T-helper 17 cell (primary cell): ENCODE measurements at places on chromosomes 7 and 10.

GRCh38 chr10:117476281-117476680, 66.3 kb upstream of the EMX2 start:
- no peak for DNase-seq

GRCh38 chr7:47999413-47999812, 20.0 kb upstream of the HUS1 start:
- no peak for DNase-seq

- DNase-seq, result peak; percentile 40
Measured at GRCh38 chr10:14032406-14032998, 298.2 kb downstream of the FRMD4A start.

- DNase-seq, result no peak
Measured at GRCh38 chr7:137695942-137696341, 150.8 kb downstream of the DGKI start.

GRCh38 chr7:32326078-32326477, 164.1 kb downstream of the LSM5 start:
- no peak for DNase-seq

- no peak for DNase-seq
Measured at GRCh38 chr10:88457660-88458059, 125.5 kb downstream of the RNLS start.

- DNase-seq, result no peak
Measured at GRCh38 chr7:34946486-34946885, 90.8 kb downstream of the DPY19L1 start.

DNA sequence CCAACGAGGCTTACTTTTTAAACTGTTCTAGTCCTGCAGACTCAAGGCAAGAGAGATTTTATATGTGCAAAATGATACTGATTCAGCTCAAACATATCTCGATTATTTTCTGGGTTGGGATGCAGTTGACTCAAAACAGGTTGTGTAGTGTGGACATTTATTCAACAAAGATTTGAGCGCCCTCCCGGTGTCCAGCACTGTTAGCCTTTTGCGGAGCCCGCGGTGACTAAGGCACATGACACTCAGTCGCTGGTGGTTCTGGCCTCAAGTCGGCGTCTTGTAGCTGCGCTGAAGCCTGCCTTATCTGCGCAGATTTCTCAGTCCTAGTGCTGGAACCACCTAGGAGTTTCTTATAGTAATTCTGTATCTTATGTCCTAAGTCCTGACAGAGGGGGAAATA, 938 bp upstream of the CADPS2 start:
- no peak for DNase-seq

DNA sequence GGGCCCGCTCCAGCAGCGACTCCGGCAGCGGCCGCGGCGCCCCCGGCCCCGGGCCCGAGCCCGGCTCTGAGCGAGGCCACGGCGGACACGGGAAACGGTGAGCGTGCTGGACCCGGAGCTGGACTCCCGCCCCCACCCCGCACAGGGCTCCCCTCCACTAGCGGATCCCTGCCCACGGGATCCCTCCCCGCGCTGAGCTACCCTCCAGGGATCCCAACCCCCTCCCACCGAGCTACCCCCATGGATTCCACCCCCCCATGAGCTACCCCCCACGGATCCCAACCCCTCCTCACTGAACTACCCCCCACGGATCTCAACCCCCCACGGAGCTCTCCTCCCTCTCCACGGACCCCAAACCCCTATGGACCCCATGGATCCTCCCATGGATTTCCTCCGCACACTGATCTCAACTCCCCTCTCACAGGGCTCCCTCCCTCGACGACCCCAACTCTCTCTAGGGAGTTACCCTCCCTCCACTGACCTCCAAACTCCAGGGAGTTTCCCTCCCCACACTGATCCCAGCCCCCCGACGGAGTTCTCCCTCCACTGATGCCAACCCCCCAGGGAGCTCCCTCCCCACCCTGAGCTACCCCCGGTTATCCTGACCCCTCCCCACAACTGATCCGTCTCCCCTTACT, 20.6 kb upstream of the HSPB1 start:
- DNase-seq, result no peak

DNA sequence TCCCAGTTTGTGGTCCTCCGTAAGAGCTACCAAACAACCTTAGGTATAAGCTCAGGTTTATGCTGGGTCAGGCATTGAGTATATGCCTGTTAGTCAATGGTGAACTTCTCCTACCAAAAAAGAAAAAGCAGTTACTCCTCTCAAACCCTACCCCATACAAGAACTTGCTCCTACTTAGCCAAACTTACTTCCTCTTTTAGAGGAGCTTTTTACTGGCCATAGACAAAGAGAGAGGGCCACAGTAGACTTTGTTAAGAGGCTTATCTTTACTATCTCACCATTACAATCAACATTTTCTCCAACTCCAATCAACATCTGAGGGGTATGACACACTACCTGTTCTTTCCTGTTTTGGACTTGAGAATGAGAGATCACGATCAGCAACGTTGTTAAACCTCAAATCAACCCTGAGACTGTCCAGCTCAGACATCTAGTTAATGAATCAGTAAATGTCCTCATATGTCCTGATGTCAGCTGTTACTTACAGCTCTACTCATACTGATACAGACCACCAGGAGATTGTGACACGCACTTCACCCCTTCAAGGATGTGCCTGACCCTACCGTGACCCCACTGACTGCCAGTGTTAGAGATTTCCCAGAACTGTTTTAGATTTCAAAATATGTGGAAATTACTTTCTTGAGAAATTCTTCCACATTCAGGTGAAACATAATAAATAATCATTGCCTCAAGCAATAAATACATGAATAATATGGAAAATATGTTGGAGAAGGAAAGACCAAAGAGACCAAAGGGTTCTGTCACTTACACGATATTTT, 18.4 kb upstream of the CCDC71L start:
- no peak for DNase-seq

DNA sequence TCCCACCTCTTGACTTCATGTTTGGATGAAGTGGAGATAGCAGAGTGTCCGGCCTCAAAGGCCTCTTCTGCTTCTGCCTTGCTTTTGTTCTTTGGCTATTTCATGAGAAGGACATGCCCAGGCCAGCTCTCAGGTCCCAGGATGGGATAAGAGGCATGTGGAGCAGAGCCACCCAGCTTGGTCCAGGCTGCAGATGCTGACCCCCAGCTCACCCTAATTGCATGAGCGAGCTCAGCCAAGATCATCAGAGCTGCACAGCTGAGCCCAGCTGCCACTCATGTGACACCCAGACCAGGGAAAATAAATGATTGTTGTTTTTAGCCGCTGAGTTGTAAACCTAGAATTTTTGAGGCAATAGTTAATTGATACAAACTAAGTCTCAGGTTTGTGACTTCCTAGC, 230.0 kb downstream of the PHF14 start:
- no peak for DNase-seq

GRCh38 chr7:131105799-131106680, 221.6 kb upstream of the MKLN1 start:
- DNase-seq, result peak; percentile 79

DNA sequence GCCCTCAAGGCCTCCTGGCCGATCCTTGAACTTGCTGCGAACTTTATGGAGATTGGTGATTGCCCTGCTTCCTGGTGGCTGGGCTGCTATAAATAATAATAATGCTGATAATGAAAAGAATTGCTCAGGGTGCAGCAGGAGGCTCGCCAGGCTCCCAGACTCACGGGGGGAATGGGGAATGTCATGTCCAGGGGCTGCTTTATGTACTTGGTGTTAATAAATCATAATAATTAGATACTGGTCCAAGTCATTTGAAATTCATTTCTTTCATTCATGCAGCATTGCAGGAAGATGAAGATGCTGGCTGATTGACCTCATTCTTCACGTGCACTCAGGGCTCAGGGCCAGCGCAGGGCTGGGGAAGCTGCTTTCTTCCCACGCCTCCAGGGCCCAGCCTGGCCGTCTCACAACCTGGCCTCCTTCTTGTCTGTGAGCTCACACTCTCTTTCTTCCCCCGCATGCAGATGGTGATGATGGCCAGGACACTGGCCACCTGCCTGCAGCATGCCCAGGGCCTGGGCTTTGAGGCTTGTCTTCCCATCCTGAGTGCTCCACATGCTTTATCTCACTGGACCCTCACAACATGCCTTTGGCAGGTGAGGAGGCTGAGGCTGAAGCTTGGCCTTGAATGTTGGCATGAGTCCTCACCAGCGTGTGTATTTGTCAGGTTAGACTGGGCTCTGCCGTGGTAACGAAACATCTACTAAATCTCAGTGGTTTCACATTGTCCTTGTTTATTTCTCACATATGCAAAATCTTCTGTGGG, 138.4 kb upstream of the TNS3 start:
- DNase-seq, result no peak

DNA sequence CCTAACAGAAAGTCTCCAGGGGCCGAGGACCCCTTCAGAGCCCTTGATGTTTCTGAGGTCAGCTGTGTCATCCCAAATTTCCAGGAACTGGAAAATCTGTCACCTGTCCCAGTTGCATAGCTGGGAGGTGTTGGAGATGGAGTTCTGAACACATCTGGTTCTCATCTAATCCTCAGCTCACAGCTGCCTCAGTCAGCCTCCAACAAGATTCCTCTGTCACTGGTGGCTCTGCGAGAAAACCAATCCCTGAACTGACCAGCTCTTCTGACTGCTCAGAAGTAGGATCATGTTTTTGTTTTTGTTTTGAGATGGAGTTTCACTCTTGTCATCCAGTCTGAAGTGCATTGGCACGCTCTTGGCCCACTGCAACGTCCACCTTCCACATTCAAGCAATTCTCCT, 37.6 kb upstream of the MYL10 start:
- DNase-seq, result no peak
